ENCODE measurements at places on chromosomes 16 and 17.

GRCh38 chr16:49644145-49644463, 211.8 kb downstream of the ZNF423 start:
- peak; percentile 59 for DNase-seq

- DNase-seq, result no peak
Observed at GRCh38 chr17:78912082-78912481, 9.1 kb upstream of the CEP295NL start.

GRCh38 chr17:27244491-27245223, 49.3 kb upstream of the WSB1 start:
- peak; percentile 81 for DNase-seq

DNA sequence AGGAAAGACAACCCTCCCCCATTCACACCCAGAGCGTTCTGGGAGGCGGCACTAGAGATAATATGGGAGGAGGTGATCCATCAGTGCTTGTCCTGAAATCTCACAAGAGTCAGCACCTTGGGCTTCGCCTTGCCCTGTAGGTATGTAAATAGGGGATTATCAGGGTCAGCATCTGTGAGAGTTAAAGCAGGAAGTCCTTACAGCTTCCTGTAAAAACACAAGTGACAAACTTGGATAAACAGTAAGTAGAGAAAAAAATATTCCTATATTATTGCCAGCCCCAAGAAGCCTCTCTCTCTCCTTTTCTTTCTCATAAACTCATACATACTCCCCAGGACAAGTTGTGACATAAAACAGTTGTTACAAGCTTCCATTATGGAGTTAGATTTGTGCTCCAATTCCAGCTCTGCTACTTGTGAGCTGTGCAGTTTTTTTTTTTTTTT, 187.7 kb downstream of the MAF start:
- no peak for DNase-seq

DNA sequence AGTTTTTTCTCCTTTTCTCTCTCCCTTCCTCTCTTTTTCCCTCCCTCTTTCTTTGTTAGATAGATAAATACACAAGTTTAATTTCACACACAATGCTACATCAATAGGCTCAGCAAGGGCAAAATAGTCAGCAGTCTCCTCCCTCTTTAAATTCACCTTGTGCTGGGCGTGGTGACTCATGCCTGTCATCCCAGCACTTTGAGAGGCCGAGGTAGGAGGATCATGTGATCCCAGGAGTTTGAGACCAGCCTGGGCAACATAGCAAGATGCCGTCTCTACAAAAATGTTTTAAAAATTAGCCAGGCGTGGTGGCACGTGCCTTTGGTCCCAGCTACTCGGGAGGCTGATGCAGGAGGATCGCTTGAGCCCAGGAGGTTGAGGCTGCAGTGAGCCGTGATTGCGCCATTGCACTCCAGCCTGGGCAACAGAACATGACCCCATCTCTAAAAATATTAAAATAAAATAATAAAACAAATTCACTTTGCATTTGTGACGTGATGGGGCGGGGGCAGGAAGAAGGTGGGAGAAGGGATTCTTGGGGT, 27.4 kb downstream of the IL21R start:
- DNase-seq, result no peak

- DNase-seq, result no peak
Observed at GRCh38 chr16:54957403-54958166, 26.9 kb downstream of the IRX5 start.

- DNase-seq, result no peak
Observed at GRCh38 chr16:88591577-88592021, 21.4 kb downstream of the ZC3H18 start.
